ENCODE measurements at places on chromosomes 7 and 10.

GRCh38 chr7:122468945-122469344 is 164.4 kb upstream of the FEZF1 start:
- DNase-seq, result no peak

- no peak for DNase-seq
These were observed 757.0 kb upstream of the C7orf33 start for GRCh38 chr7:147833557-147833956.

DNA sequence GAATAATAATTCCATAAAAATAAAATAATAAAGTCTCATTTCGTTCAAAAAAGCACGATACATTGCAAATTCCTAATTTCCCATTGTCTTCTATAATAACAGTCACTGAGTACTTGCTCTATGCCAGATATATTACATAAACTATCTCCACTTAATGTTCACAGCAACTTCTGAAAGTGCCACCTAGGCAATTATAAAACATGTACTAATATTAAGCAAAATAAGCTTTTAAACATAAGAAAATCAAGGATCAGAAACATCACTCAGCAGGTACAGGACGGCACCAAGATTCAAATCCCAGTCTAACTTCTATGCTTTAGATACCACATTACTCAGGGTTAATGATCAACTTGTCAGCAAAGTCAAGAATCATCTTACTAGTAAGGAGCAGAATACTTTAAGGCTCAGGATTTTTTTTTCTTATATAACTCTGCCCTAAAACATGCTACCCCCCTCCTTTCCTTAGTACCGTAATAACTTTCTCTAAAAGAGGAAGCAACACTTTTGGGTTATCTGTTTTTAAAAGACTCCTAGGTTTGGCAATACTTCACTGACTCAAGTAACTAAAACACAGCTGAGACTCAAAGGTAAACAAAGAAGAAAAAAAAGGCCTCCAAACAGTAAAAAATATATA is 51.3 kb downstream of the USP6NL start:
- no peak for DNase-seq

- DNase-seq, result no peak
These were observed 183.1 kb upstream of the PRSS58 start for GRCh38 chr7:142440906-142441411.

GRCh38 chr10:57962839-57963238 is 304.9 kb downstream of the IPMK start:
- DNase-seq, result no peak

DNA sequence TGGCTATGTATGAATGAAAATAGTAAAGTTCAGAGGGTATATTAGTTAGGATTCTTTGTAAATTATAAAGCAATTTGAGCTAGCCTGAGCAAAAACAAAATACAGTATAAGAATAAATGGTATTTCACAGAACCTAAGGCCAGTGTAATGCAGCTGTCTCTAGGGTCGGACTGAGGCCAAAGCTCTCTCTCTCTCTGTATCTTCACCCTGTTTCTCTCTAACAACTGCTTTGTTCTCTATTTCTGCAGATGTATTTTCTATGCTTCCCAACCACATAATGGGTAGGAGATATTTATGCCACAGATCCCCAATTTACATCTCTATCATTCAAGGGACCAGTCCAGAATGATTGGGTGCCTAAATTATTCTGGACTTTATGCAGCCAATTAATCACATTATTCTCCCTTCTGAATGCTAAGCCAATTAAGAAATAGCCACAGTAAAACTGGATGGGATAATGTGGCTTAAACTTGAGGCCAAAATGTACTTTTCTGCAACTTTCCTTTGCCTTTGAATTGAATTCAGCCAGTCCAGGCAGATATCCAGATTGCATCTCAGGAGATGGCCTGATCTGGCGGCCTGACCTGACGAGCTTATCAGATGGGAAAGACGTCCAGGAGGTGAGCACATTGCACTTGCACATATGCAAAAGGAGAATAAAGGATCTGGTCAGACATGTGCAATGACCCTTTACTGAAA is 24.6 kb upstream of the IMMP2L start:
- DNase-seq, result no peak

GRCh38 chr7:136403591-136403990 is 426.4 kb upstream of the MTPN start:
- DNase-seq, result no peak

Data from stimulated activated CD8-positive, alpha-beta memory T cell treated with anti-CD3 and anti-CD28 coated beads, Interleukin-15, amount 100 ng/mL, for 48 hours (primary cell).